Right lung (tissue), 10 donors: ENCODE measurements at places on chromosomes 4 and X.

GRCh38 chr4:8067945-8068896 lies 90.4 kb downstream of the ABLIM2 start:
- DNase-seq = no peak

DNA sequence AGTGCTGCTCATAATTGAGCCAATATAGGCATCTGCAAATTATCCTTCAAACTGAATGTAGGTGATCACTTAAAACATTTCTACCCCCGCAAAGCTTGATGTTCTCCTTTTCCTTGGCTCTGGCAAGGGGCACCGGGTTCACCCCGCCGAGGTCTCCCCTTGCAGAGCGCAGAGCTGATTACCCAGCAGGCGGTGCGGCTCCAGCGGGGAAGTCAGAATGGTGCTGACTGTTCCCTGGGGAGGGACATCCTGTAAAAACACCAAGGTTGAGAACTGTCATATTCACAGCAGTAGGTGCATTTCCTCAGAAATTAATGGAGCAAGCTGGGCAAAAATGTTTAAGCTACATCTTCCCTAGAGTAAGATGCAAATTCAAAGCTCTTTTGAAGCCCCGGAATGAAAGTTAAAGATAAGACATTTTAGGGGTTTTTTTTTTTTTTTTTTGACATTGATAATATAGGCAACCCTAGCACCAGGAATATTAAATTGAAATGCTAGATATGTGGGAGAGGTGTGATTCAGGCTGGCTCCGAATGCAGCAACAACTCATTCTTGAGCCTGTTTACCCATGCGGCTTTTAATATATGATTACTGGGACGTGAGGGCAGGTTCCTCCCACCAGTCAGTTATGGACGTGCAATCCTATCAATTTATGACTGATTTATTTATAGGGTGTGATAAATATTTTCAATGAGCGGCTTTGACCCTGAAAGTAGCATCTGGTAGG lies 767.3 kb upstream of the TENM3 start:
- DNase-seq = no peak

DNA sequence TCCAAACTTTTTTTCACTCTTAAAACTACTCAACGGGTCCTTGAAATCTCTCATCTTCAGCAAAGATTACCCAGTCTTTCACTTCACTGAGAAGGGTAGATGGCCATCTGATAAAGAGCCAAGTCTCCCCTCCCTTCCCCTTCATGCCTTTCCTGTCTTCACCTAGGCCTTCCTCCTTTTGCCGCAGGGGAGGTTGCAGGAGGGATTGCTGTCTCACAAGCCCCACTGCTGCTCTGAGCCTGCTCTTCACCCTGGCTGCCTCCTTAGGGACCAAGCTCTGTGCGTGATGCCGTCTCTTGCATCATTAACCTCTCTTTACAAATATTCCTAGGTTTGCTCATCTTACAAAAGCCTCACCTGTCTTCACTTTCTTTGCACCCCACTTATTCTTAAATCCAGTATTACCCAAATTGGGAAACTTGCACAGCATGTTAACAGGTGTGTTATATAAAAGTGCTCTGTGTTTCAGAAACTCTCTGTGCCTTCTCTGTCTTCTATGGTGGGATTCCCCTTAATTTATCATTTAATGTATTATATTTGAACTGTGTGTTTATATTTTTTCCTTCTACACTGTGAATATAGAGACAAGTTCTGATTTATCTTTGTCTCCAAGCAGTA lies 3.8 kb downstream of the ZFX start:
- DNase-seq = no peak

DNA sequence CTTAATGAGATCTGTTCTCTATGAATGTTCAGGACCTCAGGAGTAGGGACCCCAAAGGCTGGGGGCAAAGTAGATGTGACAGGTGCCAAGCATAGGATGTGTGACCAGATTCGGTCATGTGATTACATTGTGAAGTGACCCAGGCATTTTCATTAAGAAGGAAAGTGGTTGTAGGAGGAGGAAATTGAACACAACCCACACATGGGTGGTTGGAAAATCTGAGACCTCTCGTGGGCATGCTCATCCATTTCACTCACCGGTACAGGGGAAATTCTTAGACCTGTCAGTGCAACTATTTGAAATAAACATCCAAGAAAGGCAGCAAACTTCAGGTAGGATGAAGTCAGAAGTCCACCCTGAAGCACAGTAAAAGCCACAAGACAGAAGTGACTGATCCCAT lies 43.5 kb upstream of the CD99 start:
- no peak for DNase-seq

- DNase-seq = no peak
Observed at GRCh38 chr4:41963105-41963504, 18.5 kb upstream of the DCAF4L1 start.

DNA sequence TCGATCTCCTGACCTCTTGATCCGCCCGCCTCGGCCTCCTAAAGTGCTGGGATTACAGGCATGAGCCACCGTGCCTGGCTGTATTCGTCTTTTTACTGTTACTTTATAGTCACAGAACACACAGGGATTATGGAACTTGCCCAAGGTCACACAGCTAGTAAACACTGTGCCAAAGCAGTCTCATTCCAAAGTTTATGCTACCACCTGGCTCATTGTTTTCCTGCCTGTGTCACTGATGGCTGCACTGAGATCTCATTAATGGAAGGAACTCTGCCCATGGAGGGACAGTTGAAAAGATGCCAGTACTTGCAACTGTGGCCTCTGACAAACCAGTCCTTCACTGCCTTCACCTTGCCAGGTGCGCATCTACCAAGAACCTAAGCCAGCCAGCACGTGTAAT lies 517.7 kb downstream of the BCOR start:
- DNase-seq = no peak

GRCh38 chr4:41384992-41385391 lies 128.3 kb downstream of the UCHL1 start:
- peak; percentile 57 for DNase-seq

DNA sequence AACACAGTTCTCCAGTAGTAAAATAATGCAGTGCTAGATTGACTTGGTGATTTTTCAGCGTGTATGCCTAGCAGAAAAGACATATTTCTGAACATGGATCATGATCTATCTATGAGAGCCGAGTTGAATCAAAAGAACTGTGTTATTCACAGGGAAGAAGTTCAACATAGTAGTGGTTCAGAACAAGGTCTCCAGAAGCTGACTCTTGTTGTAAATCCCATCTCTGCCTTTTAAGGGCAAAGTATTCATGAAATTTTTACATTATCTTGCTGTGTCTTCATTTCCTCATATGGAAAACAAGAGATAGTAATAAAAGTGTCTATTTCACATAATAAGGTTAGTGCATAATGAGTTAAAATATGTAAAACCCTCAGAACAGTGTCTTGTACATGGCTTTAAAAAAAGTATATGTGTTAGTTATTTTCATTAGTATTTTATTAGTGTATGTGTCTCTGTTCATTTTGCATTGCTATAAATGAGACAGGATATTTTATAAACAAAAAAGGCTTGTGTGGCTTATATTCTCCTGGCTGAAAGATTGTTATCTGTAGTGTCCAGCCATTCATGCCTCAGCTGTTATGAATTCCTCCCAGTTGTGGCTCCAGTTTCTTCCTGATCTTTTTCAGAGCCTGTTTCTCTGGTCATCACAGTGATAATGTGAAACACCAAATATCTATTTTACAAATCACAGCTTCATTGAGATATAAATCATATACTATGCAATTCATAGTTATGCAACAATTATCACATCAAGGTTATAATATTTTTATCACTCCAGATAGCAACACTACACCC lies 1351.2 kb downstream of the STIM2 start:
- DNase-seq = no peak

GRCh38 chr4:164169591-164169990 lies 584.3 kb upstream of the SMIM31 start:
- no peak for DNase-seq

DNA sequence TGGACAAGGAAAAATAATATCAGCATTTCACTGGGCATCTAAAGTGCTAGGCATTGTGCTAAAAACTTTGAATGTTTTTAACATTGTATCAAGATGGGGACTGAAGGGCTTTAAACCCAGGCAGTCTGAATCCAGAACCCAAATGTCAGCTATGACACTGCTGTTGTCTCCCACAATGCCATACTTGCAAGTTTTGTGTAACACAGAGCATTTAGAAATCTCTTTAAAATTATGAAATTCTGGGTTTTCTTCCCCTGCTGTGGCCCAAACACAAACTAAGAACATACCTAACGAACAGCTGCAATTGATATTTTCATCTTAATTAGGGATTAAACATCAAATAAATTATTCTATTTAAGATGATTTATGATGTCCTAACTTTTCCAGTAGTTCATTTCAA lies 66.8 kb upstream of the LSM6 start:
- no peak for DNase-seq

GRCh38 chr4:68576272-68577125 lies at the start of gene UGT2B17:
UGT2B17 (minus strand) TSS chr4:68576322; CDS start chr4:68568484, 7,838 bp downstream.
- no peak for DNase-seq
